ENCODE measurements at places on chromosomes 5 and 9.

- DNase-seq, result no peak
Observed at GRCh38 chr5:31280210-31280609, 86.7 kb downstream of the CDH6 start.

DNA sequence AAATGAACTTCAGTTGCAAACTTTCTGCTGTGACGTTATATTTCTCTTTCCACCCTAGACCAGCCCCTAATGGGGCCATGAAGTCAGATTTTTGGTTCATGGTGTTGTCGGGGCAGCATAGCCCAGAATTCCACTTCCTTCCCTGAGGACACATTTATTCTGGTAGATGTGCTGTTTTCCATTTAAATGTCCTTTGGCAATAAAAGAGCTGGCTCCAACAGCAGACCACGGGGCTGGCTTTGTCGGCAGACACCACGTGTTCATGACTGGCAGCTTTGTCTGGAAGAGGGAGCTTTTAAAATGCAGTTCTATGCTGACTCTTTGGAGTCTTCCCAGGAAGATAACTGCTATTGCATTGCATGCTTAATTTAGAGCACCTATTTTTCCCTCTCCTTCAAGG is 17.6 kb upstream of the LCP2 start:
- no peak for DNase-seq

- no peak for DNase-seq
Observed at GRCh38 chr9:117278020-117278419, 136.8 kb downstream of the ASTN2 start.

DNA sequence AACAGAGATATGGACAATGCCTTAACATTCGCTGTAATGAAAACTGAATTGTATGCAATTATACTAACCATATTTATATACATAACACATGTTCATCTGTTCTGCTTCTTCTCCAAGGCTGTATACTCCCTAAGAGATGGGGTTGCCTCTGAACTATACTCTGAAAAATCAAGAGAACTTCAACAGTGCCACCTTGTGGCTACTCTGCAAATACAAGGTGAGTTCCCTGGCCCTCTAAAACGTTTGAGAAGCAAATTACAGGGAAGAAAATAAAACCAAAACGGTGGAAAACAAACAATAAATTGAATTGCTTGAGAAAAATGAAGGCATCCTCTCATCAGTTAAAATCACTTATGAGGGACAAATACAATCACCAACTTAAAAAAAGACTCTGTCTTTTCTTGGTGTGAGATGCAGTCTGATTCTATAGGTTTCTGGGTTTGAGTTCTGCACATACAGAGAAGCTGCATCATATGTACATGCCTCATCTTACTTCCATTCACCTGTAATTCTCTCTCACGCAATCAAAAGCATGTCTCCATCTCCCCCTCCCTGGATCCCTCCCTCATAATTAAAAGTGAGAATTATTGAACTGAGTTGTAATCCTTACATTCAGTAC is 98.6 kb downstream of the FBXW11 start:
- DNase-seq, result peak; percentile 7

DNA sequence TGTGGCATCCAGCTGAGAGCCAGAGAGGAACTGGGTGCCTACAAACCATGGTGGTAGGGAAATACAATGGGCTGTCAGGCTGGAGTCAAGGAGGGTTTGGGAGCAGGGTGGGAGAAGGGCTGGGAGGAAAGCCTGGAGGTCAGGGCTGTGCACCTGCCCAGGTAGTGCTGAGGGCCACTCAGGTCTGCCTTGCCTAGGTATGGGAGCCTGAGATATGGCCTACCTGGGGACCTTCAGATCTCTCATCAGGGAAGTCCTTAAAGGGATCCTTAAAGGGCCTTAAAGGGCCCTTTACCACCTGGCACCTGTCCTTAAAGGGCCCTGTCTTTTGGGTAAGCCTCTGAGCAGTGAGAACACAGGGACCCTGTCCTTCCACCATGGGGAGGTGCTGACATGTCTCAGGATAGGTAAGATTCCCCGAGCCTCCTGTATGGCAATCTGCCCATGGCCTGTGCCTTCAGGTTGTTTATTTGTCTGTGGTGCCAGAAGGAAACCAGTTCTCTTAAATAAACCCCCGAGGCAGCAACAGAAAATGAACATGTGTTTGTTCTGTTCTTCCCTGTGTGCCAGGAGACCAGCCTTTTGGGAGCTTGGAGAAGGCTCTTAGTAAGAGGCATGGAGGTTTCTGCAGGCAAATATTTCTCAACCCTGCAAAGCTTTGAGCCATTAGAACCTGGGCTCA is 23.3 kb downstream of the SLC25A48 start:
- DNase-seq, result no peak

- DNase-seq, result no peak
Observed at GRCh38 chr5:111626473-111627148, 114.3 kb upstream of the STARD4 start.

DNA sequence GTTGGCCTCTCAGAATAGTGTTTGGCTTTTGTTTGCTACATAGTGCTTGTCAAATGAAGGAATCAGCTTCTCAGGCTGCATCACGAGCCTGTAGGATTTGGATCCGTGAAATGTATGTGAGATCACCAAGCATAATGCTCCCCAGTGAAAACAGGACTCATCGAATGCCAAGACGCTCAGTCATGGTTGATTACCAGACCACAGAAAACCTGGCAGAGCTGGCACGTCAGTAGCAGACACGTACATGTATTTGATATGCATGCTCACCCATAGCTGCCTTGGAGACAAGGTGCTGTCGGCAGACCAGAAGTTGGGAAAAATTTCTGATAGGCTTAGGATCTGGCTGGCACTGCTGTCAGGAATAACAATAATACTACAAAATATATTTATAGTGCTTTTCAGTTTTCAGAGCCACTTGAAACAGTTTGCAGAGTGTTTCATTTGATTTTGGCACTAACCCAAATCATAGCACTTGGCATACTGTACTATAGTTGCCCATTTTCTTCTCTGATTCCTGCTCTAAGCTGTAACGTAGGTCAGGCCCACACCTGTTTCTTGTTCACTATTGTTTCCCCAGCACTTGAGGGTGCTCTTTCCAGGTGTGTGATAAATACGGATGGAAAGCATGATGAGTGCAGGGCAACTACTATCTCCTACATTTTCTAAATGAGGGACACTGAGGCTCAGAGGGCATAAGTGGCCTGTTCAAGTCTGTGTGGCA is 226.1 kb downstream of the NR3C1 start:
- no peak for DNase-seq

- no peak for DNase-seq
Observed at GRCh38 chr5:128673000-128673399, 135.0 kb upstream of the FBN2 start.

GRCh38 chr9:89390578-89391116 is 72.3 kb downstream of the SECISBP2 start:
- no peak for DNase-seq

DNA sequence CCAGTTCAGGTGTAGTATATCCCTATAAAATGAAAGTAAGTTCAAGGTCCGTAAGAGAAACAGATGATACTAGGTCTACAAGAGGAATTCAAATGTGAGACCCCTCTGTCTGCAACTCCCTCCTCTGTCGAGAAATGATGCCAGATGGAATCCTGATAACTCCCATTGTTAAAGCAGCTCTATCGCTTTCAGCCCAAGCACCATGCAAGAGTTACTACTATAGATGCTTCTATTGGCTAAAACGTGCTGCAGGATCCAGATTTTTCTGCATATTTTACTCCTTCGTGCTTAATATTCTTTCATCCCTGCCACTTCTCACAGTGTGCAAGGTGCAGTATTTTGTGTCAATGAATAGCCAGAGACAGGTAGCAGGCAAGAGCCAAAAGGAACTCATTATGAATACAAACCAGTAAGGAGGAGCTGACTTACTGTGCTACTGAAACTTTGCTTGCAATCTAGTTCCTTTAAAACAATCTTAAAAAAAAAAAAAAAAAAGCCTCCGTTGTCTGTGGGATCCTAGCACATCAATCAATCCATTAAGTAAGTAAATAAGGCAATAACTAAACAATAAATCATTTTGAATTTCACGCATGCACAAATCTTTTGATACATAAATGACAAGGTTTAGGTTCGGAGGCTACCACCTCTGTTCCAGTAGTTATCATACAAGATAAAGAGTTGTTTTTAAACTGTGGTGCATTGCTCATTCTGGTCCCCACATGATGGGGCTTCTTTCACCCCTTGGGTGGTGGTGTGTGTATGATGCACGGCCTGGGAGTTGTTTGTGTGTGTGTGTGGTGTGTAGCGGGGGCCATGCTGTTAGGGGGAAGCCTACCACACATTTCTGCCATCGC is 151.1 kb upstream of the MPDZ start:
- no peak for DNase-seq

DNA sequence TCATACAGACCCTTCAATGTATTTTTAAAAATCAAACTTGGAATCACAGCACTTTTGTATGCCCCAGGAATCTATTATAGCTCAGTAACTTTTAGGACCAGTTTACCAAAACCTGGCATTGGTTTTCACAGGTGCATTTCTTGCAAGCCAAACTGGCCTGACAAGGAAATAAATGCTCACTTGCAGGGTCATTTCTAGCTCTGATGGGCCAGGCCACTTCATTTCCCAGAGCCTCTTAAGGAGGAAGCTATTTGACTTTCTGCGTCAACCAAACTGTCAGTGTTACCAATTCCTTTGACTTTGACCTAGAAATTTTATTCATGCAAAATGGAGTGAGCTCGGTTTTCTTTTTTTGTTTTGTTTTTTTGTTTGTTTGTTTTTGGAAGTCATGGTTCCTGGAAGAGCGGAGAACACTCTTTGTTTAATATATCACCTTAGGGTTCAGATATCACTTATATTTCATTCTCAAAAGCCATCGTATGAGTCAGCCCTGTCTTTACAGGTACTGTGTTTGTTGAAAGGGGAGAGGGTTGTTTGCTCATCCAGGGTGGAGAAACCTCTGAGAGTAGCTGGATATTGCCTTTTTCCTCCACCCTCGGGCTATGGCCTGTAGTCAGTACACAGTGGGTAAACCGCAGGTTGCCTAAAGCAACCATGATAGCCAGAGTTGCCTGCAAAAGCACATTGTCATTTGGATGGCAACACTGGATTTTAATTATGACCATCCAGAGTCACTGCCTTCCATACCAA is 58.9 kb downstream of the GNA14 start:
- DNase-seq, result no peak

- DNase-seq, result no peak
Observed at GRCh38 chr9:135957431-135957830, 3.7 kb downstream of the UBAC1 start.

- DNase-seq, result no peak
Observed at GRCh38 chr9:96436063-96436455, 13.9 kb upstream of the HABP4 start.

DNA sequence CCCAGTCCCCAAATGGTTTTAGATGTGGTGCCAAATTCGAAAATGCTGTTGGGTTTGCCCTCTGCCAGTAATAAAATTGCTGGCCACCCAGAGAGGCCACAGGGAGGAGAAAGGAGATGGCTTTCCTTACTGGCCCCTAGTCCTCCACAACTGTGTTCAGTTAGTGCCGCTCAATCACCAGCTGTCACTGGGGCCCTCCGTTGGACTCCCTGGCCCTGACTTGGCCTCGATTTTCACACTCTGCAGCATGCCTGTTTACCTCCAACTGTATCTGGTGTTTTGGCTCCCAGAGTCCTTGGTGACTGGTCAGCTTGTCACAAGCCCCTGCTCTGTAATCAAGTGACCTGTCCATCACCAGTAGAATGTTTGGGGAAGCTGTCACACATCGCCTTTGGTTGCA is 97.8 kb downstream of the PAPPA start:
- DNase-seq, result no peak

DNA sequence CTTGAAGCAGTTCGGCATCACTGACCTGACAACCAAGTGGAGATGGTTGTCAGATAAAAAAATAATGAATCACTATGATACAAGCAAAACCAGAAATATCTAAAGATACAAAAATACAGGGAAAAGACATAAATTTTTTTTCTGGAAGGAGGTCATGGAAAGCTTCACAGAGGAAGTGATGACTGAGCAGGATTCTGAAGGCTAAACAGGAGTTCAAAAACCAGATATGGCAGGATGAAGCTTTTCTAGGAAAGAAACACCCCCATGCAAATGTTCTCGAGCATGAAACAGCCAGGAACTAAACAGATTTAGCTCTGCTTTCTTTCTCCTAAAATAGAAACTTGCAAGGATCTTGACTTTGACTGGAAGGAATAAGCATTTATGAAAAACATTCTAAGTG is 60.7 kb upstream of the IFNE start:
- no peak for DNase-seq

DNA sequence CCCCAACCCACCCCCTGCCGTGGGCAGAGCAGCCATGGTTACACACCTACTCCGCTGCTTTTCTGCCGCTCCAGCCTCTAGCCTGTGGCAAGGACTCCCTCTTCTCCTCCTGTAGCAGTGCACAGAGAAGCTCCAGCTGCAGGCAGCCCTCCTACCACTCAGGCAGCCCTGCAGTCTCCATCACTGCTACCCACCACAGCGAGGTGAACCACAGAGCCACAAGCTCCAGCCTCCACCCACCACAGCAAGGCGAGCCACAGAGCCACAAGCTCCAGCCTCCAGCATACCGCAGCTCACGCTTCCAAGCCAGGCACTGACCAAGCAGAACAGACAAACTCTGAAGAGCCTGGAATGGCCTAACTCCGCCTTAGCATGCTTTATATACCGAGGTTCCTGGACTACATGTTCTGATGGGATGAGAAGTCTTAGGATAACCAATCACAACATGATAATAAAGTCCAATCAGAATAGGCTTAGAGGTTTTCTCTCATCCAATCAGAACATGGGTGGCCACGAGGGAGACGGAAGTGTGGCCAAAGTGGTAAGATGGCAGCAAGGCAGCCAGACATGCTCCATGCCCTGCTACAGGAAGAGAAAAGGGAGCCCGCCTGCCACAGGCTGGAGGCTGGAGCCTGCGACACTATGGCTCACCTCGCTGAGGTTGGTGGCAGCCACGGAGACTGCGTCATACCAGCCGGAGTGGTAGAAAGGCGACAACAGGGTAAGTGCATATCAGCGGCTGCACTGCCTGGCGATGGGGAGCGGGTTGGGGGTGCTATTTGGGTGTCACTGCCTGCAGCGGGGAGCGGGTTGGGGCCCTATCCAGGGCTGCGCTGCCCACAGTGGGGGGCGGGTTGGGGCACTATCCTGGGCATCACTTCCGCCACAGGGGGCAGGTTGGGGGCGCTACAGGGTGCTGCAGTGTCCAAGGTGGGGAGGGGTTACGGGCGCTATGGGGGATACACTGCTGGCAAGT is 75.8 kb upstream of the PCAT7 start:
- no peak for DNase-seq

- no peak for DNase-seq
Observed at GRCh38 chr5:135543001-135543484, 7.3 kb upstream of the NEUROG1 start.

- no peak for DNase-seq
Observed at GRCh38 chr5:175363300-175363699, 80.7 kb downstream of the DRD1 start.

Data from stimulated activated CD8-positive, alpha-beta memory T cell treated with anti-CD3 and anti-CD28 coated beads, Interleukin-4, amount 100 ng/mL, for 1 hour (primary cell).